ENCODE measurements at places on chromosomes 5 and 9. TPM values are rescaled to one million over a fixed set of nuclear protein-coding genes. Genes with fewer than 3 reads are reported as not detected.

DNA sequence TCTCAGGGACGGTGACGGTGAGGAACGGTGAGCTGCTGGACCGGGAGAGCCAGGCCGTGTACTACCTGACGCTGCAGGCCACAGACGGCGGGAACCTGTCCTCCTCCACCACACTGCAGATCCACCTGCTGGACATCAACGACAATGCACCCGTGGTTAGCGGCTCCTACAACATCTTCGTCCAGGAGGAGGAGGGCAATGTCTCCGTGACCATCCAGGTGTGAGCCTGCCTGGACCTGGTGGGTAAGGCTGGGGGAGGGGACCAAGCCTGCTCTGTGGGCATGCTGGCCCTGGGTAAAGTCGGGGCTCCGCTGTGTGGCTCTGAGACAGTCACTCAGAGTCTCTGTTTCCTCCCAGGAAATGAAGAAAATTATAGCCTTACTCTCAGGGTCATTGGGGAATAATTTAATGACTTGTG is 29.3 kb downstream of the CDHR2 start:
- DNase-seq = no peak

DNA sequence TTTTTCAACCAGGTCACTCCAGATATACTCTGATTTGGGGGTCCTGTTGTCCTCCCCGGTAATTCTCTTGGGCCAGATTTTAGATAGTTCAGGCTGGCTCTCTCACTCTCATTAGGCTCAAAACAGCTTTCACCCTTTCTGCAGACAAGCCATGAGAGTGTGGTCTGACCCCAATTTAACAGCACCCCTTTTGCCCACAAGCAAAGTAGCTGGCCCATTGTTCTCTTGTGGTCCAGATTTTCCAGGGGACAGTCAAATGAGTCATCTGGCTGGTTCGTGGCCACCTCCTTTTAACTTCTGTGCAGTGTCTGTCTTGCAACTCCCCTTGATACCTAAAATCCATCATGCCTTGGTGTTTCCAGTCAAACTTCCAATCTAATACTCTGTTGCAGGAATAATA is 16.5 kb downstream of the BHMT2 start:
- no peak for DNase-seq

The LURAP1L gene
- 3.3 TPM for total RNA-seq

DNA sequence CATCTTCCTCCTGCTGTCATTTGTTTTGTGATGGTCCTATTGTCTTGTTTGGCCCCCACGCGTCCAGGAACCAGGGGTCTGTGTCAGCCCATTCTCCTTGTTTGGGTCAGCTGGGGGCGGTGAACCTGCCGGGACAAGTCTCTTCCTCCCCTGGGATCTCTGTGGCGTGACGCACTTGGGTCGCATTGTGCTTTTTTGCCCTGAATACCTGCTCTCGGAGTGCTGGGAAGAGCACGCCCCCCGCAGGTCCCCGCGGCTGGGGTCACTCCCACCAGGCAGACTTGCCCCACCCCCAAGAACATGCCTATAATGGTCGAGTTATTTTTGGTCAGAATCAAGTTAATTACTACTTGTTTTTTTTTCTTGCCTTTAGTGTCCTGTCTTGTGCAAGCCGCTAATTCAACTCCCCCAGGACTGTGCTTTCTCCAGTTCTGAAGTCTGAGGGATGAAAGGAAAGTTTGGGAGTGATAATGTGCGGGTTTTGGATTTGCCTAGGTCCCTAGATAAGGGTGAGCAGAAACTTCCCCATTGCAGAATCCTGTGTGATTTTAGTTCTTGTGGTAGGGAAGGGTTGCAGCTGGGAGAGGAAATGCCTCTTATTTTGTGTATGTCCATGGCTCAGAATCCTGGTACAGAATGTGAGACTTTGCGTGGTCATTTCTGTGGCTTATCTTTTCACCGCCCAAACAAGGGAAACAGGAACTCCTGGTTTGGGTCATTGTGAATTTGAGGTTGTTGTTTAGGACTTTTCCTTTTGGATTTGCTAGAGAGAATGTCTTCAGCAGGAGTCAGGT is 789 bp downstream of the ACER2 start:
- DNase-seq = peak; percentile 4

The ATP10B gene
- not detected for total RNA-seq

- no peak for DNase-seq
Measured at GRCh38 chr9:14573319-14573718, 119.9 kb downstream of the ZDHHC21 start.

The NR6A1 gene
- total RNA-seq = 1.1 TPM

The RXRA gene
- 20.4 TPM for total RNA-seq

DNA sequence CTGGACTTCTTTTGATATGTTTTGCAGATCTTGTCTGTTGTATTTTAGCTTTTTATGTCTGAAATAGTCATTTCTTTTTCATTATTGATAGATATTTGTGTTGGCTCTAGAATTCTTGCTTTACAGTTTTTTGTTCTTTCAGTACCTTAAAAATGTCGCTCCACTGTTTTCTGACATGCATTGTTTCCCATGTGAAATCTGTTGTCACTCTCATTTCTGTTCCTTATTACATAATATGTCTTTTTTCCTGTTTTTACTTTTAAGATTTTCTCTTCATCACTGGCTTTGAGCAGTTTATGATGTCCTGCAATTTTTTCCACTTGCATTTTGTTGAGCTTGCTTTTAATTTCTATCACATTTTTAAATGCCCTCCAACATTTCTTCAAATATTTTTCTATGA is 270.4 kb upstream of the TARS1 start:
- DNase-seq = peak; percentile 30

DNA sequence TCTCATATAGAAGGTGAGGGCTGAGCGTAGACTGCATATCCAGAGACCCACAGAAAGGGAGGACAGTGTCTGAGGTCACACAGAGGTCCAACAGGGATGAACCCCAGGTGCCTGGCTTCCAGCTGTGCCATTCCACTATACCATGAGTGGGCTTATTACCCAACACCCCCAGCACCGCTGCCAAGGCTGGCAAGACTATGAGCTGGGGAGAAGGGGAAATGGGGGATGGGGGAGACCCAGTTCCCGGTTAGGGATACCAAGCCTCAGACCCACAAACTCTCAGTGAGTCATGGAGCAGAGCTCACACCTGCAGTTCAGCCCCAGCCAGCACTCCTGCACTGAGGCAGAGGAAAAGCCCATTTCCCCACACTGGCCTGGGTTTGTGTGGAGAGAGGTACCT is 106.4 kb downstream of the PSD2 start:
- no peak for DNase-seq

DNA sequence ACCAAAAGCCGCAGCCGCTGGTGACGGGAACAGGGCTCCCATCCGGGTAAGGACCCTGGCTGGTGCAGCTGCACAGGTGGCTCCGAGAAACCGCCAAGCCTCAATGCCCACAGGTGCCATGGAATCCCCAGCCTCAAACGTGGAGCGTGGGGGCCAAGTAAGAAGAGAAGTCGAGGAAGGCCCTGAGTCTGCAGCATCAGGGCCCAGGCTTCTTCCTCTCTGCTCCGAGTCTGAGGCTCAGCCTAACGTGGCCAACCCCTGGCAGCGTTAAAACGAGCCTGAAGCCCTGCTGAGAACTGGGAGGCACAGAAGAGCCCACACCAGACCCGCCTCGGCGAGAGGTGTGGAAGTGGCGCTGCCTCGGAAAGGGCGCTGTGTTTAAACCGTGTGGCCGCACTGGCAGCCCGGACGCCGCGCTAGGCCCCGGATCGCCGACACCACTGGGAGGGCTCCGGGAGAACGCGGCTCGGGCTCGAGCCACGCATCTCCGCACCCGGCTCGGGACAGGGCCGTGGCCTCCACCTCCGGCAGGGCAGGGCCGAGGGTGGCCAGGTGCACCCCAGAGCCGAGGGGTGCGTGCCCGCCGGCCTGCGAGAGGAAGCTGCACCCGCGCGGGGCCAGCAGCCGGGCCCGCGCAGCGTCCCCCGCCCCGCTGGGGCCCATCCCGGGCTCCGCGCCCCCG is 730 bp downstream of the ZMYND19 start:
- DNase-seq = no peak

The CKMT2 gene
- total RNA-seq = not detected

The GCNT1 gene
- total RNA-seq = 15.4 TPM

The STXBP1 gene
- 40.4 TPM for total RNA-seq

- no peak for DNase-seq
Measured at GRCh38 chr9:137721899-137722298, 103.1 kb downstream of the EHMT1 start.

DNA sequence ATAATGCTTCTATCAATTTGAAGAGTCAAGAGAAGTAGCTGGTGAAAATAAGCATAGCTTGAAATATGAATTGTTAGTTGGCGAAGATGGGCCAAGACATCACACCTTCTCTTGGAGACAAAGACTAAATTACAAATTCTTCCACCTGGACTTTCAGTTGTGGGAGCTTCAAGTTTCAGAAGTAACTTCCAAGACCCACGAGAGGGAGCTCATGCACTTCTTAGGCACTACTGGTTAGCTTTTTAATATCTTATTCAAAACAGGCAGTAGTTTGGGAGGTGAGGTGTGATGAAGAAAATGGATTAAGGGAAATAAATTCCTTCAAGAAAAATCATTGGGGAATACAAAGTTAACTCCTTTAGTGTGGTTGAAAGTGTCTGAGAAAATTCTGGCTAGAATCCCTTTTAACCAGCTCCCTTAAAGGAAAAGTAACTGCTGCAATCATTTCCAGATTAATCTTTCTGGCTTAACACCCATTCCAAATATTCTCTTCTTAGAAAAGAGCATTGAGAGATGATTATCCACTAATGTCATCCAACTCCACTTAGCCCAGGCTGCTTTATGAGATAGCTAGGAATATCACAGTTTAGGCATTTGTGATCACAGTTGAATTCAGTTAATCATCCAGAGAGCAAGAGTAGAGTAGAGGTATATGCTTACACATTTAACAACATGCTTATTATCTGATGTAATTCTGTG is 139.5 kb upstream of the DMRTA1 start:
- DNase-seq = peak; percentile 75

- peak; percentile 83 for DNase-seq
Measured at GRCh38 chr9:117782931-117783788, 79.0 kb downstream of the TLR4 start.

The HTR1A gene
- total RNA-seq = not detected

GRCh38 chr9:5449521-5450358 is 602 bp upstream of the CD274 start:
- no peak for DNase-seq

- no peak for DNase-seq
Measured at GRCh38 chr5:171955761-171956160, 50.7 kb downstream of the FBXW11 start.

GRCh38 chr5:90994796-90995195 is 388.3 kb downstream of the ARRDC3 start:
- no peak for DNase-seq

DNA sequence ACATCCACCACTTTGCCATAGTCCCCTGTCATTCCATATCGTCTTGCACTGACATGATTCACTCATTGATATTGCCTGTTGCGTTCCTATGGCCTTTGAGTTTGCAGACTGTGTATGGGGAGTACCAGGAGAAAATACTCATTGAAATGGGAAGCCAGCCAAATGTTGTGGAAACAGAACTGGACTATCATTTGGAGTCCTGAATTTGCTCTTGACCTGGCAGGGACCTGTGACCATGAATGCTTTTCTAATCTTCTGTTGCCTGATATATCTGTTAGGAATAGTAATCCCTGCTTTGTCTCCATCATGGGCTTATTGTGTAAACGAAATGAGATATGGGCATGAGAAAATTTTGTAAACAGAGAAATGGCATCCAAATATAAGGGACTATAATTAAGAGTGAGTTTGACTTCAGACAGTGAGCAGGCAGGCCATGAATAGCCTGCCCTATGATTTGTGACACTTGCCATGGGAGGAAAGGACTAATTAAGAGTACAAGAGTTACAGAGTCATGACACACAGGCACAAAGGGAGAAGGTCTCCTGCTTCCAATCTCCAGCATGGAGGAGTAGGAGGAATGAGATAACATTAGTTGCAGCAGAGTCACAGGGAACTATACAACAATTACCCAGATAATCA is 572.9 kb upstream of the SGCD start:
- DNase-seq = no peak

- DNase-seq = no peak
Measured at GRCh38 chr5:91906027-91906426, 522.9 kb upstream of the ARRDC3 start.

- DNase-seq = no peak
Measured at GRCh38 chr9:68927165-68927564, 86.7 kb downstream of the PRKACG start.

The TBCA gene
- total RNA-seq = 179 TPM

The IFNA8 gene
- total RNA-seq = not detected

DNA sequence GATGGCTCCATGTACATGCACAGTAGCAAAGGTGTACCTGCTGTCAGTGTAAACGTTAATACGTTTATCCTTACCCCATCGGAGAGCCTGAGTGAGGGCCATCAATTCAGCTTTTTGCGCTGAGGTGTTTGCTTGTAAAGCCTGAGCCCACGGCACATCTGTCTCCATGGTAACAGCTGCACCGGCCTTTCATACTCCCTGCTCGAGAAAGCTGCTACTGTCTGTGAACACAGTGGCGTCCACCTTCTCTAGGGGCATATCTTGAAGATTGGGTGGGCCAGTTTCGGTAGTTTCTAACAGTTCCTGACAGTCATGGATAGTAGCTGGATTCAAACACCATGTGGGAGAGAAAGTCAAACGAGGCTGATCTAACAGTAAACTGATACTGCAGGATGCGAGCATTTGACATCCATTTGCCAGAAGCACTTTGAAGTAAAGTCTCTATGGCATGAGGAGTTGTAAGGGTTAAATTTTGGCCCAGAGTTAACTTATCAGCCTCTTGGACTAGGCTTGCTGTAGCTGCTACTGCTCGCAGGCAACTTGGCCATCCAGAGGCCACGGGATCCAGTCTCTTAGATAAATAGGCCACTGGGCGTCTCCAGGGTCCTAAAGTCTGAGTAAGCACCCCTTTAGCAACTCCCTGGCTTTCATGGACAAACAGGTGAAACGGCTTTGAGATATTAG is 21.0 kb upstream of the RHOBTB3 start:
- DNase-seq = no peak

The PRUNE2 gene
- 88.1 TPM for total RNA-seq

- DNase-seq = no peak
Measured at GRCh38 chr9:137077758-137078693, 709 bp downstream of the UAP1L1 start.

The PSD2 gene
- not detected for total RNA-seq

GRCh38 chr5:118430076-118430475 is 558.3 kb downstream of the DTWD2 start:
- DNase-seq = no peak

DNA sequence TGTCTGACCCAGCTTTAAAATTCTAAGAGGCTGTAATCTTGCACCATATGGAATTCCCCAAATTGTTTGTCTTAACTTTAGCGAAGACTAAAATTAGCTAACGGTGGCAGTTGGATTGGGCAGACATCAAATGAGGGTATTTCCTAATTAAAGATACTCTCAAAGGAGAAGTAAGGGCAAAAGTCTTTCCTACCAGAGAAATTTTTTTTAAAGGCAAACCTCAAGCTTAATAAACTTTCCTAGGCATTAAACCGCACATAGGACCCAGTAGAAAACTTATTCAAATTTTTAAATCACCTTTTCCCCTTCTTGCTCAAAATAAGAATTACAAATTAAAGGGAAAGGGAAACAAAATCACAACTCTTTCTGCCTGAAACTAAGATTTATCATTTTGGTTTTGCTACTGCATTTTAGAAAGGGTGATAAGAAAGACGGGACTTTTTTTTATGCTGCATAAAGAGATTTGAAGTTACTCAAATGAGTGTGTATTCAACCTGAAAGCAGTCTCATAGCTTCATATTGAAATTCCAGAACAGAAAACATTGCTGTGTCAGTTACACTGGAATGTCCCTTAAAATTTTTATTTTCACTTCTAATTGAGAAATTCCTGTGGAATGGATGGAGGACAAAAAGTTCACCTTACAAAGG is 189.1 kb upstream of the PTGER4 start:
- no peak for DNase-seq

GRCh38 chr5:90479611-90480385 is 5.1 kb downstream of the POLR3G start:
- DNase-seq = no peak

The ARHGEF28 gene
- total RNA-seq = 90.0 TPM

GRCh38 chr9:106936680-106937079 is 73.7 kb downstream of the ZNF462 start:
- DNase-seq = no peak
